ENCODE measurements at places on chromosomes 5 and 9.

DNA sequence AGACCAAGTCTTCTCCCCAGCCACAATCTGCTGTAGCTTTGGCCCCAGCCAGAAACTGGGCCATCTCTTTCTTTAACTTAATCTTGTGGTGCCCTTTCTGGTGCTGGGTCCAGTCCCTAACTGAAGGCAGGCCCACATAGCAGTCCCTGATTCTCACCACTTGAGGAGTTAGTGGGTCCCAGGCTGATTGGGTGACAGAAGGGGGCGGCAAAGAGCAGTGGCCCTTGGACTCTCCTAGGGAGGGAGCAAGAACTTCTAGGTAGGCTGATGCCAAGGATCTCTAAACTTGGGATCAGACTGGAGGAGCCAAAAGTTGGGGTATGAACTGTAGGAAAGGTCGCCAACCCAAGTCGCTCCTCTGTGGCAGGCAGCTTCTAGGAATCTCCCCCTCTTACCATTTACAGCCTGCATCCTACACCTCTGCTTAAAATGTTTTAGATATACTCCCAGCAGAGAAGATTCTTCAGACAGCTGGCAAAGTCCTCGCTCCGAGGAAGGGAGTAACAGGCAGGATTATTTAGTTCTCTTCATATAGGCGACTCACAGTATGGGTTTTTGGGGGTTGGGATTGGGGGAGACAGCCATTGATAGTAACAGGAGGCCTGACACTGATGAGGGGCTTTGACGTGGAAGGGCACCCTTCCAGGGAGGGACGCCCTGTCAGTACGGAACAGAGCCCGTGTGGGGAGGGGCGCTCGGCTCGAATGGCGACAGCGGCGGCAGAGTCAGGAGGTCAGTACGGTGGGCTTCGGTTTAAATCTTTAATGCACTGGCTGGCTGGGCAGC lies 2.0 kb upstream of the CCL27 start:
- peak; percentile 80 for DNase-seq

DNA sequence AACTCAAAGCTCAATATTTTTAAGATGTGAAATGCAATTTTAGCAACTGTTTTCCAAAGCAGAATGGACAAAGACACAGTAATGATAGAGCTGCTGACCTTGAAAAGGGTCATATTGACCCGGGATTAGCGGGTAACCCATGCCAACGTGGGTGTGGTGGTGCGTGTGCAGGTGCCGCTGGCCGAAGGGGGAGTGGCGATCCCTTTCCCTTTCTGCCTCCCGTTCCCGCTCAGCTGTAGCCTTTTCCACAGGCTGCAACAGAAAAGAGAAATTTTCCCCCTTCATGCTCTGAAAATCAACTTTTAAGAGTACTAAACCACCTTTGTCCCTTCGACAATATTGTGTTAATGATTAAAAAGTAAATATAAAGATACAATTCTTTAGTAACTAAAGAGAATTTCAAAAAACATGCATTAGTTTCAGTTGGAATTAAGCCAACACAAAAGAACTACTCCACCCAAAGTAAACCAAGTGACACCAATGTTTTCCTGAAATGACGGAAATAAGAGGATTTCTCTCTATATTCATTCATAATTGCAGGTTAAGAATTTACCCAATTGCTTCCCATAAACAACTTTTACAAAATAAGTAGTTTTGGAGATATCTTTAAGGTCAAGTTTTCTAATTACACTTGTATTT lies 105.2 kb downstream of the ZNF608 start:
- DNase-seq, result no peak

DNA sequence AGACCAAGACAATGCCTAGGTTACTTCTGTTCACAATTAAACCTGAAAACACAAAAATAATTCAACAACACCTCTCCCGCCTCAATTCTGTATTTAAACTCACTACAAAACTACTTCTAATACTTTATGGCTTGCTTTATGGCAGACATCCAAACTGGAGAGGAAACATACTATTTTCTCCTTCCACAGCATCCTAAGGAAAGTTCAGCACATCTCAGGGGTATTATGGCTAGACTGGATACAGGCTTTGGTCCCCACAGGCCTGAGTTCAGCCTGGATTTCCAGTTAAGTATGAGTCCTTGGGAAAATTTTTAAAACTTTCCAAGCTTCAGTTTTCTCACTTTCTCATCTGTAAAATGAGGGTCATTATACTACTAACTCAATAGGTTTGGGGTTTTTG lies 480.2 kb downstream of the CAAP1 start:
- no peak for DNase-seq

GRCh38 chr5:172769342-172769615 lies 1.7 kb downstream of the DUSP1 start:
- DNase-seq, result no peak

DNA sequence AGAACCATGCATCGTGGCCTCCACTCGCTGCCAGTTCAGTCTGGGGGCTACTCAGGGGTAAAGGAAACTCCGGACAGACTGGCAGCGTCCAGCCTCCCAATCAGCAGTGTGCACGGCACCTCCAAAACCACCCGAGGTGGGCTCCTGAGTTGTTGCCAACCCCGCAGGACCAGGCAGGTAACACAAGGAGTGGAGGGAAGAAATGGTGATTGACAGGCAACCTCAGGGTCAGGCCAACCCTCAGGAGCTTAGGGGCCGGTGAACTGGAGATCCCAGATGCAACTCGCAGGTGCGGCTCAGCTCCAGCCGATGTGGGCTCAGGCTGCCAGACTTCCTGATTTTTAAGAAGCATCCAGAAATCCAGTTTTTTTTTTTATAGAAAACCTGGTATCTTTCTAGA lies 37.3 kb upstream of the AKNA start:
- no peak for DNase-seq

GRCh38 chr9:85536076-85536475 lies 205.7 kb downstream of the AGTPBP1 start:
- peak; percentile 81 for DNase-seq

DNA sequence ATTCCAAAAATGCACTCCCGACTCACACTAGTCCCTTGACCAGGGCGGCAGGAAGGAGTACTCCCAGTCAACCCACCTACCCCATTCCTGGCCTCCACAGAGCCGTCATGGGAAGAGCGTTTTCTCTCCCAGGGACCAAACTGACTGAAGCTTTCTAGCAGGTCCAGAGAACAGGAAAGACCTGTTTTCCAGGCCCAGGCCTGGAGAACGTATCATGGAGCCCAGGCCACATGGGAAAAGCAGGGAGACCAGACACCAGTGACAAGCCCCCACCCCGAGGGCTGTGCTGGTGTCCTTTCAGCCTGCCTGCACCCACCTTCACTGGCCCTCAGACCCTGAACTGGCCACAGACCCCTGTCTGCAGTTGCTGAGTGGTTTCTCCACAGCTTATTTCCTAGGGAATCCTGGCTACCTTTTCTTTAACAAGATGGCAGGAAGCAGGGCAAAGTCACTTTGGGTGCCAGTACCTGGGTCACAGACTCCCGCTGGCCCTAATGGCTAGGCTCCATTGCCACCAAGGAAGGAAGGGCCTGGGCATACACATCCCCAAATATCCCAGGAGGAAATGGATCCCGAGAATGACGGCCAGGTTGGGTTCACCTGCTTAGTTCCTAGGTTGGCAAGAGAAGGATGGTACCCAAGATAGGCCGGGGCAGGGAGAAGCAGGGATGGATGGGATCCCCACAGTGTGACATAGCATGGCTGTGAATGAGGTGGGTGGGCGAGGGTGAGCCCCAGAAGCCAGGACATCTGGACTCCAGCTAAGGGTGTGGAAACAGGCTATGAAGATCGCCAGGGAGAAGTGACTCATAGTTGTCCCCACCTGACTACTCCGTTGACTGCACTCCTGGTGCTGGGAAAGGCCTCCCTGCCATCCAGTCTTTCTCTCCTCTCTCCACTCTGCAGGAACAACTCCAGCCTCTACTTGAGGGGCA lies 12.2 kb downstream of the CCNI2 start:
- no peak for DNase-seq

DNA sequence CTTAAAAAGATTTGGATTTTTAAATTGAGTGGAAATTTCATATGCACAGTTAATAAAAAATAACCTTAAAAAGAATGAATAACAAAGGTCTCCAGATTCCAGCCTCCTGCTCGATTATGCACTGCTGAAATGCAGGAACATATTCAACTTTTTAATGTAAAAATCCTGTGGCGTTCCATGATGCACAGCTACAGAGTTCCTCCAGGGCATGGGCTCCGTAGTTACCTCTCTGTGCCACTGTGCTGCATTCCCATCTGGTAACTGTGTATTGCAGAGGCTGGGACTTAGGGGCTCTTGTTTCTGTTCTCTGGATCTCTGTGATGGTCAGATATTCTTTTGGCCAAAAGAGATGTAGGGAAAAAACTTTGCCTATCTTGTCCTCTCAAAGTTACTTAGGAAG lies 31.5 kb upstream of the EQTN start:
- DNase-seq, result no peak

DNA sequence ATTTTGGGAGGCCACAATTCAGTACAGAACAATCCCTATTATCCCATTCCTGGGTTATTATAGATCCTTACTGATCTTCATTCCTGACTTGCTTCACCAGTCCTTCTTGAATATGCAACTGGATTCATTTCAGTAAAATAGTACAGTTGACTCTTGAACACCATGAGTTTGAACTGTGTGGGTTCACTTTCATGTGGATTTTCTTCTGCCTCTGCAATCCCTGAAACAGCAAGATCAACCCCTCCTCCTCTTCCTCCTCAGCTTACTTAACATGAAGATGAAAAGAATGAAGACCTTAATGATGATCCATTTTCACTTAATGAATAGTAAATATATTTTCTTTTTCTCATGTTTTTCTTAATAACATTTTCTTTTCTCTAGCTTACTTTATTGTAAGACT lies 8.3 kb upstream of the PDE8B start:
- DNase-seq, result no peak

DNA sequence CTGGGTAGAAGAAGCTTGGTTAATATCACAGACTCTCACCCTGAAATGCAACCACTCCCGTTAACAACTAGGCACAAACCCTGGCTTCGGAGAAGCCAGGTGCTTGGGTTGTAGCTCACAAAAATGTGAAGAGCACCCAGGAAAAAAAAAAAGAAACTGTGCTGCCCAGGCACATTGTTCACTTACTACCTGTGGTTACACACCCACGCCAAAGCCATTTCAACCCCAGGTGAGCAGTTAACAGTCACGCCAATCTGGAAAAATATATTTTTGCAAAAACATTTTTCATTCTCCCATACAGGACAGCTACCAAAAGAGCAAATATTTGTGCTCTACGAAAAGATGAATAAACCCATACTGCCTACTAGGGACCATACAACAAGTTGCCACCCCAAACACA lies 49.2 kb downstream of the SIL1 start:
- no peak for DNase-seq

DNA sequence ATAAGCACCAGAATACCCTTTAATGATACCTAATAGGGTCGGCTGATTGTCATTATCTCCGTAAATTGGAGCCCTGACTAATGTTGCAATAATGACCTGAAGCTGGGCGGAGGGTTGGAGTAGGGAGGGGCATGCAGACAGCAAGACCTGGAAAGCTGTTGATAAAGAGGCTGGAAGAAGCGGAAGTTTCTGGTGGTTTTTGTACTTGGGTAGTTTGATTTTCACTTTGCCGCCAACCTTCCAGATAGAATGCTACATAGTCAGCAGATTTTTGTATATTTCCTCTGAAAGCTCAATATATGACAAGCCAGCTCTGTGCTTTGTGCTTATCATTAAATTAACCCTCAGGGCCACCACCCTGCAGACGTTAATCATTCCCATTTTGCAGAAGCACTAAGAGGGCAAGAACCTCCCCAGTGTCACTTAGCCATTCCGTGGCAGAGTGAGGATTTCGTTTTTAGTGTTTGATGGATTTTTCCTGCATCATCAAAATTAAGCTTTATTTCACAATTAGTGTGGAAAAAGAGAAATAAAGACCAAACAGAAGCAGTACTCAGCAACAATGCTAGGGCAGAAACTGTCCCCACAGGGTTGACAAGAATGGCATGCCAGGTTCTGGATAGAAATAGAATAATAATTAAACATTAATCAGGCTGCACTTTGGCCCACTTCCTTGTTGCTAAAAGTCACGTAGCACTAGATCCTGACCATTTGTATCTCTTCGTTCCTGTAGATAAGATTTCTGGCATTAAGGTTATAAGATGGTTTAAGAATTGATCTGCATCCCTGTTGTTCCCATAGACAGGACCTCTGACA lies 34.7 kb downstream of the DIRAS2 start:
- DNase-seq, result no peak

- DNase-seq, result no peak
Observed at GRCh38 chr9:133706307-133707050, 31.7 kb downstream of the SARDH start.

GRCh38 chr5:73393611-73394489 lies 54.7 kb downstream of the FOXD1 start:
- peak; percentile 62 for DNase-seq

DNA sequence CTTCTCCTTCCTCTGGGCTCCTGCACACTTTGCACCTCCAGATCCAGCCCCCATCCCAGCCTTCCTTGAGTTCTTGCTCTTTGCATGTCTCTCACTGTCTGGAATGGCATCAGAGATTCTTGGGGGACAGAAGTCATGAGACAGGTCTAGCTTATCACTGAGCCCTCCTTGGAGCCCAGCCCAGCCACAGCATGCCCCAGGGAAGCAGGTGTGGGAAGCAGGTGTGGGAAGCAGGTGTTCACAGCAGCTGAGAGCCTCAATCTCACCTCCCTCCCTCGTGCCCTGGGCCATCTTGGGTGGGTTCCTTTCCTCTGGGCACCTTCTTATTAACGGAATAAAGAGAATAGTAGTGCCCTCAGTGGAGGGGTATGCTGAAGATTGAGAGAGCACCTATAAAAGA lies 27.2 kb downstream of the SLC6A7 start:
- DNase-seq, result no peak
